ENCODE measurements at places on chromosomes 12 and 14. TPM values are rescaled to one million over a fixed set of nuclear protein-coding genes. Genes with fewer than 3 reads are reported as not detected.

DNA sequence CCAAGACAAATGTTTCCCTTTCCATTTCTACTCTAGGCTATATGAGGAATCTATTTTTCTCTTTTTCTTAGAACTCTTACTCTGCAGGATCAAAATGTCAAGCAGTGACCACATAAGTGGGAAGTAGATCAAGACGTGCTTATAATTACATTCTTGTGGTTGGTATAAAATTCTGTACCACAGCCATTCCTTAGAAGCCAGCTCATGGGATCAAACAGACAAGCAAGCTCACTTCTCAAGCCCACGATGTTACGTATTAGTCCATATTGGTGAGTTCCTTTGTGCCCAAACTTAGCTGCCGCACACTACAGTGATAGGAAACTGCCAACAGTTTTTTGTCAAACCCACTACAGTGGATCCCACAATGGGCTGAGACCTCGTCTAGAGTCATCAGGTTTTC is 53.4 kb downstream of the IFNG start:
- no peak overlapping the region for H3K4me3 ChIP-seq
- peaks cover 30% of the 10 kb centered on the region for H3K27me3 ChIP-seq

DNA sequence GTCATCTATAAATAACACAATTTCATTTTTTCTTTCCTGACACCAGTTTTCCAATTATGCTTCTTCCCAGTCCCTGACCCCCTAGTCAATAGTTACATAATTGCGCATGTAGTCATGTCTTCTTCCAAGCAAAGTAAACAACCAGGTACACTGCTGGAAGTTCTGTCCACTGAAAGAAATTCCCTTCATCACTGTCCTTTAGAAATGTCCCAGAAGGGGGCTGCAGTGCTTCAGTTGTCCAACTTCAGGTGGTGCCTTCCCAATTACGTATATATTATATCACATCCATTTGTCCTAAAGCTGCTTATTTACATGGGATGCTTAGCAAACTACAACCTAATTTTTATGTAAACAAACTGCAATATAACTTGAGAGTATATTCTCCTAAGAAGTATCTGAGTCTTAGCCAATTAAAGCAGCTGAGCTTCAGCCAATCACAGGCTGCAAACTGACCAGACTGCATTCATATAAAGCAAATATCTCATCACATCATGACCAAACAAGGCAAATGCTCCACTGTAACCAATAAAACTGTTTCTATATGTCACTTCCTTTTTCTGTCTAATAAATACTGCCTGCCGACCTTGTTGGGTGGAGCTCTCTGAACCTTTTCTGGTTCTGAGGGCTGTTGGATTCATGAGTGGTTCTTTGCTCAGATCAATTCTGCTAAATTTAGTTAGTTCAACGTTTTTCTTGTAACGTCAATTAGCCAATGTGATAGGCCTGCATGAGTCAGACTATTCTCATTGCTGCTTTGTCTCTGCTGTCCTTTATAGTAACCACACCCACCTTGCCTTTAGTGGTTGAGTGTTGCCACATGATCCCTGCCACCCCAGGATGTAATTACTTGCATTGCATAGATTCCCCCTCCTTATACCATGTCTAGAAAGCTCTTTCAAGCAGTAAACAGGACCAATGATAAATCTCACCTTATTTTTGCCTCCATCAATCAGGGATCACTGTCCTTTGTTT is 239.3 kb downstream of the ALG10B start:
- no peaks in the 10 kb centered on the region for H3K36me3 ChIP-seq
- H3K27ac ChIP-seq = no peak overlapping the region
- no peaks in the 10 kb centered on the region for H3K4me1 ChIP-seq
- no peak overlapping the region for H3K4me3 ChIP-seq

Gene RHOJ
- 3.8 TPM for total RNA-seq

Gene MGP
- total RNA-seq = 16.8 TPM

Data from osteoblast (primary cell).